IMR-90 (cell line): ENCODE measurements at places on chromosomes 2 and 18. TPM values are rescaled to one million over a fixed set of nuclear protein-coding genes. Genes with fewer than 3 reads are reported as not detected.

Gene CLEC4F
- total RNA-seq: not detected in 2 replicates

Gene ZAP70
- total RNA-seq: under 0.01 TPM in 1 of 2 replicates, not detected in the other

Gene SLC9A2
- total RNA-seq: not detected in 2 replicates

Gene PLGLB1
- 0.18 and 0.28 TPM in 2 replicates for total RNA-seq

Gene SCN3A
- total RNA-seq: 0.90 and 1.4 TPM in 2 replicates

DNA sequence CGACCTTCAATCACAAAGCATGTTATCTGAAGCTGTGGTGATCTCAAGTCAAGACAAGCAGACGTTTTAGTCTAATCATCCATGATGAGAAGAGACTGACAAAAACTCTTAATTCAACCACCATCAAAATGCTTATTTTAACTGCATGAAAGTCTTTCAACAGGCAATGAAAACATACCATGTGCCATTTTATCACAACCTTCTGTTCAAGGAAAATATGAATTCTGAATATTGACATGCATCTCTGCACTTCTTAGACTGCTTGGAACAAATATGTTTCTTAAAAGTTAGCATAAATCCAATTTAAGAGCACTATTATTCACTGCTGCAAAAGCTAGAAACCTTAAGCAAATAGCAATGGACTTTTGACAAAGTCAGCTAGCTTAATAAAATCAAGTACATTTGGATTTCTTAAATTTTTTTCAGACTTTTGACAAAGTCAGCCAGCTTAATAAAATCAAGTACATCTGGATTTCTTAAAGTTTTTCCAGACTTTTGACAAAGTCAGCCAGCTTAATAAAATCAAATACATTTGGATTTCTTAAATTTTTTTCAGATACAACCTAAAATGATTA lies 70.9 kb downstream of the OLA1 start:
- no peaks in the 10 kb centered on the region for H3K36me3 ChIP-seq
- no peak for DNase-seq
- no peak overlapping the region for H3K4me3 ChIP-seq
- H3K27me3 ChIP-seq: no peaks in the 10 kb centered on the region
- H3K27ac ChIP-seq: no peak overlapping the region

DNA sequence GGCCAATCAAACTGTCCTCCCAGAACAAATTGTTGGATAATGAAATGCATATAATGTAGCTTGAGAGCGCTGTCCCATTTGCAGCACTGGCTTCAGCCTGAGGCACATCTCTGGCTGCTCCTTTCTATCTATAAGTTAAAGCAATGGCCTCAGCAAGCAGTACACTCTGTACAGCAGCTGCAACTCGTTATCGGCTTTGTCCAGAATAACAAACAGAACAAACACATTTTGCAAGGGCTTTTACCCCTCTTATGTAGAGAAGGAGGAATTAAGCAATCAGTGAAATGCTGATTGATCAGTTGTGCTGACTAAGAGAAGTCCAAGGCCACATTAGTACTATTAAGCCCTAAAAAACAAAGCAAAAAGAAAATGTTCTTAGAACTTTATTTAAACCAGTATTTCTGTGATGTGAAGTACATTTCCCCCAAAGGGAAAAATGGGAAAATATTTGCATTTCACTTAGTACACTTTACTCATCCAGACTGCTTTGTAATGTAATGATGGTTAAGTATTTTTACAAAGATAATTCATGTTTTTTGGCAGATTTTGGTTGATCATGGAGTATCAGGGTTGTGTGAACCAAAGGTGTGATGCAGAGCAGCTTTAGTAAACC lies 15.0 kb upstream of the CPS1 start:
- no peak overlapping the region for H3K4me3 ChIP-seq
- no peak overlapping the region for H3K27ac ChIP-seq
- H3K4me1 ChIP-seq: no peaks in the 10 kb centered on the region
- no peaks in the 10 kb centered on the region for H3K27me3 ChIP-seq
- H3K36me3 ChIP-seq: no peaks in the 10 kb centered on the region

GRCh38 chr2:69716555-69717120 lies 25.3 kb upstream of the ANXA4 start:
- no peaks in the 10 kb centered on the region for H3K27me3 ChIP-seq
- DNase-seq: peak; percentile 71
- H3K27ac ChIP-seq: no peak overlapping the region
- no peak overlapping the region for H3K4me3 ChIP-seq

DNA sequence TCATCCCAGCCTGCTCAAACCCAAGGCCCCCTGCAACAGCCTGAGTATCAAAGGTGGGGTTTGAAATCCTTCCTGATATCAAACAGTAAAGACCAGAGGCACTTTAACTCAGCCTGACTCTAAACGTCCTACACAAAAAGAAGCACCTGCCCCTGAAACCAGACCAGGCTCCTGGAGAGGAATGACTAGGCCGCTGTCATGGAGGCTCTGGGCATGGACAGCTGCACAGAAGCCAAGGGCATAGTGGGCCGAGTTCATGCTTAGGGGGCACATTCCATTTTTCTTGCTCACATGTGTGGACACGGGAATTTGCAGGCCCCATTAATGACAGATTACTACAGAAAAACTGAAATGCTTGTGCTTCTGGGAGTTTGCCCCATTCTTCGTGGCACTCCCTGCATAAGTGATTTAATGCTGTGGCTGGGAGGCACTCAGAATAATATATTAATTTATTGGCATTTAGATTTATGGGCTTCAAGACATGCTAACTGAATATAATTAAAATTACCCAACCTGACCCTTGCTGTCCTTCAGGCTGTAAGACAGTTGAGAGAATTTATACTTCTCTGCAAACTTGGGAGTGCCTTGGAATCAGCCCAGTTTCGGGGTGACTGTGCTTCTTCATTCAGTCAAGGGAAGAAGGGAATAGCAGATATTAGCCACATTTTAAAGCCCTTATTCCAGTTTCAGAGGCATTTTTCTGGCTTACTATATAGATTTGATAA lies 105.5 kb downstream of the GYPC start:
- H3K27ac ChIP-seq: no peak overlapping the region
- no peak overlapping the region for H3K4me3 ChIP-seq
- no peaks in the 10 kb centered on the region for H3K36me3 ChIP-seq
- no peaks in the 10 kb centered on the region; the same call in 1 of the 2 replicates for H3K27me3 ChIP-seq
- no peak for DNase-seq

DNA sequence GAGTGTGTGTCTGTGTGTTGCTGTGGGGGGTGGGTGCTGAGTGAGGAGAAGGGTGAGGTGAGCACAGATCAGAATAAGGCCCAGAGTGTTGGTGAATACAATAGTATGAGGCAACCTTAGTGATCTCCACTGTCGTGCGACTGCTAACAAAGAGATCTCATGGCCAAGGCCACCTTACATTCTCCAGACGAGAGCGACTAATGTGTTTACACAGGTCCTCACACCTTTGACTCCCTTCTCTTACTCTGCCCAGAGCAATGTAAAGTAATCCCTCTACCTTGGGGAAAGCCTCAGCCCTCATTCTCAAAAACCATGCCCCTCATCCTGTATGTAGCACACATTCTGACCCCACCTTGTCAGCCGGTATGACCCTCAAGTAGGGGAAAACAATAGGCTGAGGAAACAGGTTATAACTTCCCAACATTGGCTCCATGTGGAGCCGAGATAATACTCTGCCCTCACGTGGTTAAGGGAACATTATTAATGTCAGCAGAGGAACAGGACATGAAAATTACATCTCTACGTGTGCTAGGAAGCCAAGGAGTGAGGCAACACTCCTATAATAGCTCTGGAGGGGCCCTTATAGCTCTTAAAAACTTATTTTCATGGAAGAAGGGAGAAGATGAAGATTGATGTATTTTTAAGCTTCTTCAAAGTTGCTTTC lies 323.0 kb upstream of the NT5C1B start:
- DNase-seq: no peak
- H3K4me3 ChIP-seq: no peak overlapping the region
- H3K27ac ChIP-seq: no peak overlapping the region
- peaks cover 9% of the 10 kb centered on the region for H3K4me1 ChIP-seq
- no peaks in the 10 kb centered on the region for H3K36me3 ChIP-seq

DNA sequence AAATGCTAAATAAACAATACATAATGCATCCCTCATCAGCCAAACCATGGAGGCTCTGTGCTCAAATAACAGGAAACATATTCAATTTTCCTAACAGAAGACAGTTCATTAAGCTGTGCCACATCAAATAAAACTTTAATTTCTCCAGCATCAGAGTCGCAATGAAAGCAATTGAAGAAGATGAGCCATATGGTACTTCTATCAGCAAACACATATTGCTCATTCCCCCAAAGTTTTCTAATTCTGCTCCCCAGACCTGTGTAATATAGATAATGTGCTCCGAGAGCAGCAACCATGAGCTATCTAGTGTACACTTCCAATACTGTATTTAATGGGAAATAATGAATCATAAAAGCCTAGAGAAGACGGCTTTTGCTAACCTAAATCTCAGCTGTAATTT lies 263.2 kb downstream of the MEIS1 start:
- H3K4me3 ChIP-seq: no peak overlapping the region
- no peak for DNase-seq
- no peaks in the 10 kb centered on the region for H3K36me3 ChIP-seq
- H3K27me3 ChIP-seq: no peaks in the 10 kb centered on the region

GRCh38 chr18:50559752-50560680 lies at the start of gene MAPK4:
TSS of gene MAPK4 (plus strand) at chr18:50560087. CDS start at chr18:50663959, 103,872 bp downstream.
- no peak within 1 kb of the TSS for H3K27ac ChIP-seq
- peaks cover 38% of the 10 kb centered on the region for H3K27me3 ChIP-seq
- DNase-seq: no peak
- no peaks in the 10 kb centered on the region for H3K36me3 ChIP-seq
- H3K4me3 ChIP-seq: peak within 1 kb of the TSS; percentile 15; the same call in 1 of the 2 replicates

DNA sequence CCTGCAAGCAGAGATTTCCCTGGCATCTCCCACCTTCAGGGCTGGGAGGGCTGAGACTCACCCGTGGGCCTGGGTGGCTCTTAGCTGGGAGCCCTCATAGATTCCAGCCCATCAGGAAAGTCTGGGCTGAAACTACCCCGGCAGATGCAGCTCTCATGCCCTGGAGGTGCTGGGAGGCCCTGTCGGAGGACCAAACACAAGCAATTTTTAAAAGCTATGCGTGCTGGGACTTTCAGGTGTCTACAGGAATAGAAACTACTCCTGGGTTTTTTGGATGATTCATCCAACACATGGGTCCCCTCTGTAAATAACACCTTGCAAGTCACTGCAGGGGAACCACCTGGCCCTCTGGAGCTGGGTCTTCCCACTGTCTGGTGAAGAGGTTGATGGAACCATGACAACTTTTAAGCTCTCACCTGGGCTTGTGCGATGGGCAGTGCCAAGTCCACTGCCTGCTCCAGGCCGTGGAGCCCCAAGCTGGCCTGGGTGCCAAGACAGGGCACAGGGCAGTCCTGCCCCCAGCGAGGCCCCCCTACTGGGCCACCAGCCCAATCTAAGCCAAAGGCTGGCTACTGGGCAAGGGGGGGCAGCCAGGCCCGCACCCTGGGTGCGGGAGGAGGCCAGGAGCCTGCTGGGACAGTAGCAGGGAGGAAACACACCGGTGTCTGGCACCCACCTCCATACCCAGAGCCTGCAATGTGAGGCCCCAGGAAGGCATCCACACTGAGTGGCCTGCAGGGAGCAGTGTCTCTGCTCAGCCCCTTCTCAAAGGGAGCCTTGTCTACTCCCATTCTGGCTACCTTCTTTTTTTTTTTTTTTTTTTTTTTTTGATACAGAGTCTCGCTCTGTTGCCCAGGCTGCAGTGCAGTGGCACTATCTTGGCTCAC lies 1.1 kb upstream of the GPR55 start:
- H3K4me1 ChIP-seq: no peaks in the 10 kb centered on the region
- no peak overlapping the region for H3K27ac ChIP-seq
- H3K36me3 ChIP-seq: no peaks in the 10 kb centered on the region
- H3K4me3 ChIP-seq: no peak overlapping the region
- peaks cover 41% of the 10 kb centered on the region for H3K27me3 ChIP-seq

DNA sequence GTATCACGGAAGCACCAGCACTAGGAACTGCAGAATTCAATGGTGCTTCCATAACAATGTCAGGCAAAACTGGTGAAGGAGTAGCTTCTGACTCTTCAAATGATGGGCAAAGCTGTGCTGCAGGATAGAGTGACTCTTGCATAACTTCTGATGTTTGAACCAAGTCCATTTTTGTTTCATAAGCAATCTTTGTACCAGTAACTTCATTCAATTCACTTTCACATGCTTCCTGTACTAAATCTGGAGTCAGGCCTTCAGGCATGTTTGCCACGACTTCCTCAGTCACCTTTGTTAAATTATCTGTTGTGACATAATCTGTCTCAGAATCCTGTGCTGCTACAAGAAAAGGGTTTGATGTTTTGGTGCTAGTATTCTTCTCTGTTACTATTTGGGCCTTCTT lies 24.0 kb downstream of the RTN4 start:
- no peak overlapping the region for H3K4me3 ChIP-seq
- H3K4me1 ChIP-seq: peaks cover 24% of the 10 kb centered on the region
- H3K36me3 ChIP-seq: peaks cover 4% of the 10 kb centered on the region
- H3K27me3 ChIP-seq: no peaks in the 10 kb centered on the region

GRCh38 chr2:237315829-237316225 lies 98.1 kb downstream of the COL6A3 start:
- H3K27me3 ChIP-seq: no peaks in the 10 kb centered on the region
- DNase-seq: peak; percentile 86
- peaks cover 23% of the 10 kb centered on the region for H3K4me1 ChIP-seq
- H3K36me3 ChIP-seq: no peaks in the 10 kb centered on the region
- peak overlapping the region; percentile 95 for H3K27ac ChIP-seq

DNA sequence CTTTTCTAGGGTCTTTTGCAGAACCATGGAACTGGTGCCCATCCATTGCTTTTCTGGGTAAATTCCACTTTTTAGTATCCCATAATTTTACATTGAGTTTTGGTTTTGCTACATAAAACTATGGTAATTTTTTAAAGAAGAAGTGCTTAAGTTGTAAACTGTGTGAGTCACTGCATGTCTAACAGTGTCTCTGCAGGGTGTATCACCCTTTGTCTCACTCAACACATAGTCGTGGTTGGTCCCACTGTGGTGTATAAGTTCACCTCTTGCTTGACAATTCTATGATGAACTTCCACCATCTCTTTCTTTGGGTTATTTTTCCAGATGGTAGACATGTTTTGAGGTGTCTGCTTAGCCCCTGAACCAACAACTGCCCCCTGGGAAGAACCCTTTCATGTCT lies 10.5 kb downstream of the SCTR start:
- H3K4me3 ChIP-seq: no peak overlapping the region
- H3K27me3 ChIP-seq: no peaks in the 10 kb centered on the region
- H3K4me1 ChIP-seq: no peaks in the 10 kb centered on the region
- no peak for DNase-seq

DNA sequence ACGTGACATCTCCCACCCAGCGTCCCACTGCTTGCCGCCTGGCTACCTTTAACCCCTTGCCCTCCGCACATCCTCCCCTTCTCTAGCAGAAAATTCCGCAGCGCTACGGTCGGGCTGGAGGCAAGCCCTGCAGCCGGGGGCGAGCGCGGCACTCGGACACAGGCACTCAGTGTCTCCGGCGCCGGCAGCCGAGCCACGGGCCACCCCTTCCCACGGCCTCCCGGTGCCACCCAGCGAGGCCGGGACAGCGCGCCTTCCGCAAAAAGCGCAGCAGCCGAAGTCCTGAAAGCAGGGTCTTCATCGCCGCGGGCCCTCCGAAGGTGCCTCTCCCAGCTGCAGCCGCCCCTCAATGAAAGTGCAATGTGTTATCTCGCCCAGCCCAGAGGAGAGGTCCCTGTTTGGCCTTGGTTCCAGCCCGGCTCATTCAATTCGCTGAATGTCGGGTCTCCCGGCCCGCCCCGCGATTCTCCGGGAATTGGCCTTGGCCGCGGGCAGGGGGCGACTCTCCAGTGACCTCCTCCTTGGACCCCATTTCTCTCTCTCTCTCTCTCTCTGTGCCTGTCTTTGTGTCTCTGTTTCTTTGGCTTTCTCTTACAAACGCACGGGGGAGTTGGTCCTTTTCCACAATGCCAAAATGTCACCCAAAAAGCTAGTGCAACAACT lies 1.1 kb downstream of the DLGAP1 start:
- no peaks in the 10 kb centered on the region for H3K36me3 ChIP-seq
- no peak for DNase-seq
- H3K4me3 ChIP-seq: no peak overlapping the region
- H3K27me3 ChIP-seq: peaks cover 12% of the 10 kb centered on the region; the same call in 1 of the 2 replicates
- H3K27ac ChIP-seq: no peak overlapping the region
